ENCODE measurements at places on chromosomes 5 and 9. TPM values are rescaled to one million over a fixed set of nuclear protein-coding genes. Genes with fewer than 3 reads are reported as not detected.

ADRB2 gene
- 0.83 TPM for total RNA-seq

PTPDC1 gene
- 4.1 TPM for total RNA-seq

IRX1 gene
- total RNA-seq = not detected

SH2D3C gene
- 70.6 TPM for total RNA-seq

NTNG2 gene
- total RNA-seq = 2.2 TPM

TAF11L13 gene
- total RNA-seq = not detected

CDH9 gene
- total RNA-seq = not detected

DEPDC1B gene
- total RNA-seq = 32.4 TPM
